ENCODE measurements at places on chromosomes 12 and 14.

- peak; percentile 70 for DNase-seq
These were observed 94.4 kb upstream of the PLEKHG7 start for GRCh38 chr12:92608151-92609091.

- DNase-seq, result no peak
These were observed 449.9 kb downstream of the DPF3 start for GRCh38 chr14:72443991-72444441.

DNA sequence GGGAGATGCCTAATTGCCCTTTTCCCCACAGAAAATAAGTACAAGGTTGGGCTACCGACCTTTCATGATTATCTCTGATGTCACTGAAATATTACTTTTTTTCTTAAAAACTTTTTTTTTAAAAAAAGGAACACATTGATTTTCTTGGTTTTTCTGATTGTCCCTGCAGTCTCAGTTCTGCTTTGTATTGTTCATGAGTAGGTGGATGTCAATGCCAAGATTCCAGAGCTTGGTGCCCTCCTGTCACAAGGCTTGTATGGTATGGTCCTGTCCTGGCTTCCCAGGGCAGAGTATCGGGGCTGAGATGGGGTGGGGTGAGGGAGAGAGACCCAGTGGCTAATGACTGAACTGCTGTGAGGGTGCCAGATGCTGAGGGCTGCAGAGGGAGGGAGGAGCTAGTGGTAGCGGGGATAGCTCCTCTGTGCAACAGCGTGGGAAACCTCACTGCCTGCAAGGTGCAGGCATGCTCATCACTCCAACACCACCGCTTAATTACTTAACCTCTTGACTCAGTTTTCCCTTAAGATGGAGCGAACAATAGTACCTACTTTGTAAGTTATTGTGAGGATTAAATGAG is 4.4 kb upstream of the CTDSP2 start:
- DNase-seq, result no peak

DNA sequence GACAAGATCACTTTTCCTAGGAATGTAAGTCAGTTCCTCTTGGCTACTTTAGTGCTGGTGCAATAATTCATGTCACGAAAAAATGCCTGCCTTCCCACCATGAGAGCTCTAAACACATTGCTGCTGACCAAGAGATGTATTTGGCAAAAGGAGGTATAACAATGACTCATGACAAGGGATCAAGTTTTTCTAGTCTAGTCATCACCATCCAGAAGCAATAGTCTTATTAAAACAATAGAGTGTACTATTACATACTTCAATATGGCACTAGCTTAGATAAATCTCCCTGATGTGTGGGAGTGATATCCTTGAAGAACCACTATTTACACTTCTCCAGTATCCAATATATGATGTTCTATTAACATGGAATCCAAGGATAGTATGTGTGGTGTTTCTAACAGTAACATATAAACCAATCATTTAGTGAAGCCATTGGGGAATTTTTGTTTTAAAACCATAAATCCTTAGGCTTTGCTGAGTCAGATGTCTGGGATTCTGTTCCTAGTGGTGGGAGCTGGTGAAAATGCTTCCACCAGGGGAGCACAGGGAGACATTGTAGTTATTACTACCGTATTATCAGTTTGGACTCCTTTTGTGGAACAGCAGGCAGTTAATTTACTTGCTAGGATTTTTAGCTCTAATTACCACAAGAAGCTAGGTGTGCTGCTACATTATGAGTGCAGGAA is 1387.5 kb downstream of the LRFN5 start:
- no peak for DNase-seq

DNA sequence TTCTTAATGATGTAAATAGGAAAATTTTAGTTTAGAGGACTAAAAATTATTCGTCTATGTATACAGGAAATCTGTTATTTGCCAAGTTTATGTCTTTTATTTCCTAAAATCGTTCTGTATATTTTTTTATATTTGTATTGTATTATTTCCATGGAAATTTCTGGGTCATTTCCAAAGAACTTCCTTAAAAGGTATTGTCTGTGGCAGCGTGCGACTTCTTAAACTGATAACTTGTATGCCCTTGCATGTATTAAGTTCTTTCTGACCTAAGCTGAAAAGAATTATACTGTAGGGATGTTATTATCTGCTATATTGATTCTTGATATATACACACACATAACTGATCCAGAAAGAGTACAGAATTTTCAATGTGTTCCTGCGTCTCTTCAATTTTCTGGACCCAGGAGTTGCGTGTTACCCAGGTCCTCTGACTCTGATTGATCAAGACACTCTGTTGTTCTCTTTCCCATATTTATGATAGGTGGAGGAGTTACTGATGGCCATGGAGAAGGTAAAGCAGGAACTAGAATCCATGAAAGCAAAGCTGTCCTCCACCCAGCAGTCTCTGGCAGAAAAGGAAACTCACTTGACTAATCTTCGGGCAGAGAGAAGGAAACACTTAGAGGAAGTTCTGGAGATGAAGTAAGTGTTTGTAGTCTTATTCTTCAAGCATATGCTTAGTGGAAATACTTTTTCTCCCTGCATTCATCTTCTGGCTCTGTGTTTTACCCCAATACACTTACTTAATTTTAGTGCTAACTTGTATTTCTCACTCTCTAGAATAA is 298.5 kb downstream of the ERC1 start:
- DNase-seq, result no peak

GRCh38 chr14:104659146-104659545 is 30.3 kb upstream of the INF2 start:
- no peak for DNase-seq

DNA sequence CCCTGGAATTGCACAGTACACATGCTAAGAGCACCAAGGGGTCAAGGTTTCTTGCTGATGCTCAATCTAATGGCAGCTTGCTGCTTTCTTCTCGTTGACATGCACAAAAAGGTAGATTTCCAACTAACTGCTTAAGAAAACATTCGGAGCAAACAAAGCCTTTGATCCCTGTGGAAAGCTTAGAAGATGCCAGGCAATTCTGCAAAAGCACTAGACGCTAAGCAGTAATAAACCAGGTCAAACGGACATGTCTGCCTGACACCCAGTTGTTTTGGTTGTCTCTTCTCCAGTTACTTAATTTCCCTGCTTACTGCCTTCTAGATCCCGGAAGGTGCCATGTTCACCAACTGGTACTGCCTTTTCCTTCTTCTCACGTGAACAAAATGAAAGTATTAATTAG is 100.5 kb upstream of the TMCC3 start:
- no peak for DNase-seq

Measured in mesendoderm (in vitro differentiated cells).